ENCODE measurements at places on chromosomes 12 and 14.
A peak's percentile ranks its signal among the peaks of the same experiment; 100 is the strongest.

DNA sequence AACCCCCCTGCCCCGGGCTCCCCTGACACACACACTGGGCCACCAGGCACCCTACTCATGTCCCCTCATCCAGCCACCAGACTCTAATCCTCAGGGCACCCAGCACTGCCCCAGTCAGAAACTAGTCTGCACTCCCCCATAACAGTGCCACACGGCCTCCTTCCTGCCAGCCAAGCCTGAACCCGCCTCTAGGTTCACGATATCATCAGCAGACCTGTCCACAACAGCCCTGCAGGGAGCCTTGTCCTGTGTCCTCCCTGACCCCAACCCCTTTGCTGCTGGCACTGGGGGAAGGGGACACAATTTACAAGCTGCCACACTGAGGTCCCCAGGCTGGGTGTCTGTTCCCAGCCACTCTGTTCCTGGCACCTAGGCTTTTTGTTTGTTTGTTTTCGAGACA, 33.6 kb downstream of the LTBP2 start:
- no peak for DNase-seq

- no peak for DNase-seq
Observed at GRCh38 chr14:94372021-94372605, 16.3 kb downstream of the SERPINA1 start.

DNA sequence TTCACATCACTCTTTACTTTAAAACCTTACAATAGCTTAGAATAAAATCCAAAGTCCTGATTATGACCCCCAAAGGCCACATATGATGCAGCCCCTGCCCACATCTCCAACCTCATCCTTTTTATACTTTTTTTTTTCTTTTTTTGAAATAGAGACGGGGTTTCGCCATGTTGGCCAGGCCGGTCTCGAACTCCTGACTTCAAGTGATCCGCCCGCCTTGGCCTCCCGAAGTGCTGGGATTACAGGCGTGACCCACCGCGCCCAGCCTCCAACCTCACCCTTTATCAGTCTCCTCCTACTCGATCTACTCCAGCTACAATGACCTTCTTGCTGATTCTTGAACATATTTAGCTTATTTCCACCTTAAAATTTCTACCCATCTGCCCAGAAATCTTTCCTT, 1.2 kb upstream of the MAPKAPK5 start:
- DNase-seq: no peak

DNA sequence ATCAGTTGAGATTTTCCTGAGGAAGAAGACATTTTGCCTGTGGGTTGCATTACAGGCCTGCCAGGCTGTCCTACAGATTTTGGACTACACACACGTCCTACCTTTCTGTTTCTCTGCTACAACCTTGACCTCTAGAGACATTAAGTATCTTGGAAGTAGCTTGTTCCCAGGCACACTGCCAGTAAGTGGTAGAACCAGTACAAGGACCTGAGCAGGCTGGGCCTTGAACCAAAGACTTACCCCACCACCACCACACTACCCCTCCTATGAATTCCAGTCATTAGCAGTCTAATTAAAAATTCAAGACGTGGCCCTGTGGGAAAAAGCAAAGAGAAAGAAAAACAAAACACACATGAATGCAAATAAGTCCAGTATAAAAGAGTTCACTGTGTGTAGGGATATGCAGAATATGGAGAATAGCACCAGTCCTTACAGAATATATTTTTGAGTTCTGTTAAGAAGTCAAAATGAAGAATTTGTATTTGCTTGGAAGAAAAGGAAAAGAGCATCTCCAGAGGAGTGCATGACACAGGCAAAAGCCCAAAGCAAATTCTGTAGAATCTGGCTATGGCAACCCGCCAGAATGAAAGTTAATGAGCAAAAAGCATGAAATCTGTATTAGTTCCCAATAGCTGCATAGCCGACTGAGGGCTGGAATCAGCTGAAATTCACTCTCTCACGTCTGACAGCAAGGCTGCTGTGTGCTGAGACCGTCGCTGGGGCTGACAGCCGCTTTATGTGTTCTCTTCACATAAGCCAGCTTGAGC, 74.3 kb upstream of the ST8SIA1 start:
- DNase-seq: no peak

- DNase-seq: no peak
Observed at GRCh38 chr12:95380997-95381786, 92.8 kb upstream of the METAP2 start.

DNA sequence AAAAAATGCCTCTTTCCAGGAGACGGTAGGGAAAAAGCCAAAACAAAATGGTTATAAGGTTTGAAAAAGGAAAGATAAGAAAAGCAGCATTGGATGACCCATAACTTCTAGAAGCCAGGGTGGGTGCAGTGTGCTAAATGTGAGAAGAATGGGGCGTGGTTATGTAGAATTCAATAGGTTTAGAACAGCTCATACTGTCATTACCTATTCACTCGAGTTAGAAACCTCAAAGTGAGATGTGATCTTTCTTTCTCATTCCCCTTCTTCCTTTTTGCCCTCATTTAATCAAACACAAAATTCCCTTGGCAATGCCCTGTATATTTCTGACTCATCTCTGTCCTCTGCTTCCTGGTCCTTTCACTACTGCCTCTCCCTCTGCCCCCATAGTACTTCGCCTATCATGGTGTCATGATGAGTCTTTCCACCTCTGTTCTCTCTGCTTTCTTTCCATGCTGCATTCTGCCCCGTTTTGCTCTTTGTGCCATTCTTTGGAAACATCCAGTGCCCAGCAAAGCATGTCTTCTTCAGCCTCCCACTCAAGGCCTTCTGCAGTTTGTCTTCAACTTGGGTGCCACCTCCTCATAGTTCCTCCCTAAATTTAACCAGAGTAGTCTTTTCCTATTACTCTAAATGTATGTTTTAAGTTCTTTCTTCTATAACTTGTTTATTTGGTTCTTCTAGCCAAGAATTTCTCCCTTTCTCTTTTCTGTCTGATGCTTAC, 496.3 kb downstream of the NRXN3 start:
- DNase-seq: no peak

- DNase-seq: no peak
Observed at GRCh38 chr14:52304248-52304904, 9.7 kb upstream of the PTGER2 start.

- DNase-seq: peak; percentile 96
Observed at GRCh38 chr12:115763982-115764621, 513.4 kb downstream of the MED13L start.

DNA sequence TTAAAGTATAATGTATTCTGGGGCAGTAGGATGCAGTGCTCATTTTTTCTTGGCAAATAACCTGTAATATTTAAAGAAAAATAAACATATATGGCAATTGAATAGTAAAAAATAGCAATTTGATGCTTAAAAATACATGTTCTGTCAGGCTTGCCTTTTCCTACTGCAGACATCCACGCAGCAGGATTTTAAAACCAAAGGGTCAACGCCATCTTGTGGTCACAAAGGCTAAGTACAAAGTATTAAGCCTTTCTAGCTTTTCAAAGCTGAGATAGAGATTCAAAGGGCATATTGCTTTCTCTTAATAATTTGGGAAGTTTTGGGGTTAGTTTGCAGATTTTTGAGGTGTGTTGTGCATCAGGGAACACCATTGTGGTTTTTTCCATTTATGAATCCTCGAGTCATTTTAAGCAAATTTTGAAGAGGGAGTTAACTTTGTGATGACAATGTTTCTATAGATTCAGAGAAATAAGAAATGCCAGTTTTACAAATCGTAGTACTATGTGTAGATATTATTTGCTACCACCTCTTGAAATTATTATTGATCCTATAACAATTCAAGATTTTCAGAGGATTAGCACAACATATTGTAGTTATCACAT, 4.7 kb upstream of the CCER1 start:
- DNase-seq: peak; percentile 24

Data from DMS153 (cell line).